IPS DF 19.7 (cell line): ENCODE measurements at places on chromosomes 11 and 22.

GRCh38 chr11:63826471-63827190 lies 12.3 kb upstream of the MARK2 start:
- no peak for DNase-seq

DNA sequence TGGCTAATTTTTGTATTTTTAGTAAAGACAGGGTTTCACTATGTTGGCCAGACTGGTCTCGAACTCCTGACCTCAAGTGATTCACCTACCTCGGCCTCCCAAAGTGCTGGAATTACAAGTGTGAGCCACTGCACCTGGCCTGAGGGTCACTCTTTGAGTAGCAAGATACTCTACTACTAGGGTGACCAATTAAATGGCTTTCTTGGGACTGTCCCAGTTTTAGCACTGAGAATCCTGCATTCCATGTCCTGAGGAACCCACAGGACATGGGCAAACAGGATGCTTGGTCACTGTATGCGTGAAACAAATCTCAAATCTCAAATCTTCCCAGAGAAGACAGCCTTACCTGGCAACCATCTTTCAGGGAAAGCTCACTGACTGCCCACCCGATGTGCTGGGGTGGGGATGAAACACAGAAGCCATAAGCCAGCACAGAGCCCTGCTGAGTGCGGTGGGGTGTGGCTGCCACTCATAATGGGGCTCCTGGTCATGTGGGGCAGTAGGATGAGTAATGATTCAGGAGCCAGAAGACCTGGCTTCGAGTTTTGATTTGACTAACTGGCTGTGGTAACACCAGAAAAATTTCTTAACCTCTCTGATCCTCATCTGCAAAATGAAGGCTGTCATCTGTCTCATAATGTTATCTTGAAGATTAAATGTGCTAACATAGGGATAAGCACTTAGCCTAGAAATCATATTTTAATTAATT lies 11.5 kb downstream of the CLMP start:
- no peak for DNase-seq

DNA sequence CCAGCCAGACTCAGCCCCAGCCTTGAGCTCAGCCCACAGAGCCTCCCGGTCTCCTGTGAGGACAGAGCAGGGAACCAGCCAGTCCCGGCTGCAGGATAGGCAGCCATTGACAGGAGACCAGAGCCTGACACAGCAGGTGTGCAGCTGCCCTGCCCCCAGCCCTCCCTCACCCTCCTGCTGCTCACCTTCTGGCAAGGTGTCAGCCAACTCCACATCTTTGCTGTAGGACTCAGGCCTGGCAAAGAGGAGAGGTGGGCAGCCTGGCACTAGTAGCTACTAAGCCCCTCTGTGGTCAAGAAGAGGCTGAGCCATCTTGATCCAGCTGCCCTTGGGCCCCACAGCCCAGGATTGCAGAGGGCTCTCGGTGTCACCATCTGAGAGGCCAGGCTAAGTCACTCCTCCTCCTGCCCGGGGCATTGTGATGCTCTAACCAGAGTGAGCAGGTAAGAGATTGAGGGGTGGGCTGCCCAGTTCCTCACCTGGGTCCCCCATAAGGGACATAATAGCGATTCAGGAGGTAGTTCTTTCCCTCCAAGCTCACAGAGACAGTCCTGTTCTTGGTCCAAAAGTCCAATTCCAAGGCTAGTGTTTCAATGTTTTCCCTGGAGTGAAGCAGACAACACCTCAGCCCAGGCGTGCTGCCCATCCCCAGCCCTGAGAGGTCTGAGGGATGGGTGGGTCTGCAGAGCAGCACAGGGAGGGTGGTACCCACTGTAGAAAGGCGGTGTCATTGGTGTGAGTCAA lies 18.6 kb downstream of the TREH start:
- DNase-seq, result no peak

DNA sequence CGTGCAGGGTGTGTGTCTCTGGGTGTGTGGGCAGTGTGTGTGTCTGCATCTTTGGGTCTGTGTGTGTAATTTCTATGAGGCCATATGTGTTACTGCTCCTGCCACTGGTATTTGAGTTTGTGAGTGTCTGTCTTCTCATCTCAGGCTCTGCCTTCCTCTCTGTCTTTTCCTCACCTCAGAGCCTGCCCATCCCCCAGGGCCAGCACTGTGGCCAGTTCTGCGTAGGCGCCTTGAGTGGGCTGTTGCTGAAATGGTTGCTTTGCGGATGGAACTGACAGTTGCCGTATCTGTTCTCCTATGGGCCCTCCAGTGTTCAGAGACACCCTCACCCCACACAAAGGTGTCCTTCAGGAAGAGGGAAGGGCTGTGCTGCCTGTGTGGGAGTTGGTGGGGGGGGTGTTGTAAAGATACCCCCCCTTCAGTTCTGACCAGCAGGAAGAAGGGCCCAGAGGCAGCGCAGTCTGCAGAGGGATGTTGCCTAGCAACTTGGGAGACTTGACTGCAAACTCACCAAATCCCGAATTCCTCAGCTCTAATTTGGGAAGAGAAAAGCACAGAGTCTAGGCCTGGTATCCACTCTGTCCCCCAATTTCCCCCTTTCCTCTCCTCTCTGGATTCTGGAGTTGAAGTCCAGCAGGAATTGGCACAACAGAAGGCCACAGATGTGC lies 2.0 kb upstream of the NRGN start:
- DNase-seq, result no peak

GRCh38 chr22:34105461-34106062 lies 185.3 kb upstream of the LARGE1 start:
- peak; percentile 56 for DNase-seq

GRCh38 chr11:2612884-2613571 lies 86.8 kb downstream of the KCNQ1OT1 start:
- no peak for DNase-seq

GRCh38 chr11:114136686-114137640 lies 77.5 kb downstream of the ZBTB16 start:
- no peak for DNase-seq

- DNase-seq, result no peak
Measured at GRCh38 chr11:79414644-79415317, 26.0 kb downstream of the TENM4 start.

GRCh38 chr11:44203270-44204043 lies 106.5 kb downstream of the ALX4 start:
- no peak for DNase-seq

DNA sequence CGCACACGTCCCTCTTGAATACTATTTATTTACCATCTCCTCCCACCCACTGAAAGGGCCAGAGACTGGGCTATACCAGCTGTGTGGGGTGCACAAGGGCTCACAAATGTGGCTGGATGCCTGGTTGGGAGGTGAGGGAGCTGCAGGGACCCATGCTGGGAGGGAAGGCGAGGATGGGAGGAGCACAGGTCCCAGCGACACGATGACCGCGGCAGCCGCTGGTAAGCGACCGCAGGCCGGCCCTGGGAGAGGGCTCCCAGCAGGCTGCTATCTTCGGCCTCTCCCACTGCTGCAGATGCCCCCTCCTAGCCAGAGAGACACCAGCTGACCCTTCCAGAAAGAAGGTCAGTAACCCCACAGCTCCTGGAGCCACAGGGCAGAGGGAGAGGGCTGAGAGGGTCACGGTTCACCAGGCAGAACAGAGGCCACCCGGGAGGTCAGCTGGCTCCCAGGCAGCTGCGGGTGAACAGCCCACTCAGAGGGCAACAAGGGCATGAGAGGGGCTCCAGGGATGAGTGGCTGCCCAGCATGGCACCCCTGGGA lies 163.9 kb downstream of the CRYBB2 start:
- no peak for DNase-seq

GRCh38 chr22:27913162-27913741 lies 5.8 kb downstream of the PITPNB start:
- no peak for DNase-seq

- DNase-seq, result no peak
Measured at GRCh38 chr11:78100676-78101472, 21.2 kb upstream of the NDUFC2 start.

GRCh38 chr11:45964911-45965389 lies 42.5 kb downstream of the LARGE2 start:
- DNase-seq, result peak; percentile 60

DNA sequence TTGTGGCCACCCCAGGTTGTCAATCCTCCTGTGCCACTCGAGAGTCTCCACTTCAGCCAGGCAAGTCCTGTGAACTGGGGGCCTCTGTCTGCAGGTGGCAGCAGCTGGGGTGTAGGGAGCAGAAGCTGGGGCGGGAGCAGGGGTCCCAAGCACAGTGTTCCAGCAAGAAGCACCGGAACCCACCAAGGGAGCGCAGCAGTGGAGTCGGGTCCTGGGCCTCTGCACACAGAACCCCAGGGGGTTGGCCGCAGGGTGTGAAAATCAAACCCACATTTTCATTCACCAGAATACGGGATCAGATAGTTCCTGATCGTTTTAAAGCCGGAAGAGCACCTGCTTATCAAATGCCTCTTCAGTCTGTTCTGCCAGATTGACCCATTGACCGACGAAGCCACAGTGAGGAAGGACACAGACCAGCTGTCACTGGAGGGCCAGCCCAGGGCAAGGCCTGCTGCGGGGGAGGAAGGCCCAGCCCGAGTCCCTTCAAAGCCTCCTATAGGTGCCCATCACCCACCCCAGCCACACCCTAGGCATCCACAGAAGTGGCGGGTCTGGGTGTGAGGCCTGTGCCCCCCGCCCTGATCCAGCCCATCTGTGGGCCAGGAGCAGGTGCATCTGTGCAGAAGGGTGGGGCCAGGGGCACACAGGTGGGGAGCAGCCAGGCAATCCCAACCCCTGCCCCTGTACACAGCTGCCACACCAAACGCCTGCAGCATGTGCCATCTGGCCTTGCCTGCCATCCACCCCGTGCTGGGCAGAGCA lies 34.1 kb downstream of the RSPH14 start:
- DNase-seq, result no peak

DNA sequence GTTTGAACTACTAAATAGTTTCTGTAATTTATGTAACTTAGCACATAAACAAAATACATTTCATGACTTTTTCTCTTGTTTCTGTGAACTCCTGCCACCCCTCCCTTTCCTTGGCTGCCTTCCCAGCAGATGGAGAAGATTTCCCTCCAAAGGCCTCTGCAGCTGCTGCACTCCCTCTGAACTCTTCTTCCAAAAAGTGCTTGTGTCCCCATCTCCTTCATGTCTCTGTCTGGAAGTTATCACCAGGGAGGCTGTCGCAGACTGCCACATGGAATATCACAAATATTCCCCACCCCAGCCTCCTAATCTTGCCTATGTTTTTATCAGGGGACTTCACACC lies 1068.3 kb downstream of the OPCML start:
- no peak for DNase-seq
